ENCODE measurements at places on chromosomes 3 and 15.

GRCh38 chr3:126131881-126132750, 48.2 kb upstream of the SLC41A3 start:
- H3K27ac ChIP-seq: no peak overlapping the region
- H3K36me3 ChIP-seq: no peaks in the 10 kb centered on the region
- no peaks in the 10 kb centered on the region for H3K4me1 ChIP-seq
- H3K4me3 ChIP-seq: no peak overlapping the region
- no peak for DNase-seq

DNA sequence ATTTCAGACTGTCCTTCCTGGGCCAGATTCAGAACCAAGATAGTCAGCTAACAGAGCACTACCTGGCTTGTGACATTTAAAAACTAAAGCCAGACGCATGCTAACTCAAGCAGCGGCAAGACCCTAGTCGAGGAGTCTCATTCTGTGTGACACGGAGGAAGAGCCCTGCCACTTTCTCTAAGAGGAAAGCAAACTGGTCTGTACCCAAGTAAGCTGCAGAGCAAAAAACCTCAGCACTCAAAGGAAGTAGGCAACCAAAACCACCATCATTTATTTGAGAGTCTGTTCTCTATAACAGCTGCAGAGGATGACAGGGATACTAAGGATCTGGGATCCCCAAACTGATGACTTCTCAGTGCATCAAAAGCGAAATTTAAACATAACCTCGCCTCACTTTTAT, 152.1 kb downstream of the OSBPL10 start:
- no peak for DNase-seq
- peaks cover 4% of the 10 kb centered on the region for H3K4me1 ChIP-seq
- H3K36me3 ChIP-seq: no peaks in the 10 kb centered on the region
- H3K27me3 ChIP-seq: peaks cover 6% of the 10 kb centered on the region

GRCh38 chr15:51054535-51054934, 40.2 kb downstream of the TNFAIP8L3 start:
- H3K4me3 ChIP-seq: no peak overlapping the region
- DNase-seq: no peak
- no peak overlapping the region for H3K27ac ChIP-seq
- H3K27me3 ChIP-seq: peaks cover 29% of the 10 kb centered on the region
- H3K4me1 ChIP-seq: no peaks in the 10 kb centered on the region

GRCh38 chr3:186784820-186785494, 1.6 kb downstream of the EIF4A2 start:
- no peaks in the 10 kb centered on the region for H3K27me3 ChIP-seq
- peak overlapping the region; percentile 99 for H3K27ac ChIP-seq
- DNase-seq: no peak
- H3K4me1 ChIP-seq: peaks cover 39% of the 10 kb centered on the region
- H3K36me3 ChIP-seq: peaks cover 69% of the 10 kb centered on the region

DNA sequence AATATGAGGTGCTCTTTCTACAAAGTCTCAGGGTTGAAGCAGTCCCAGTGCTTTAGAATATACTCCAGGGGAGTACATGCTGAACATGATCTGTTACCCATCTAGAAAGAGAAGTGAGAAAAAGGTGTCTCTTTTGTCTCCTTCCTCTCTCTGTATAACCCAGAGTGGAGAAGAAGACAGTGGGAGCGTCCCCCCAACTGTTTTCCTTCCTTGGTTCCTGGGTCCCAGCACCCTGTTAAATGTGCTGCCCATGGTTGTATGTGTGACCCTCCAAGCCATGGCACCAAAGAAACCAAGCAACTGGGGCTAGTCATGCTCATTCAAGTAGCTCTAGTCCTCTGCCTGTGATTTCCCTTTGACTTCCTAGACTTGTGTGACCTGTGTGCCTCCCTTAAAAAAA, 683.7 kb downstream of the TBL1XR1 start:
- H3K27me3 ChIP-seq: no peaks in the 10 kb centered on the region
- H3K4me3 ChIP-seq: no peak overlapping the region
- no peak for DNase-seq
- no peak overlapping the region for H3K27ac ChIP-seq
- no peaks in the 10 kb centered on the region for H3K4me1 ChIP-seq

- no peak for DNase-seq
- H3K27ac ChIP-seq: no peak overlapping the region
- no peaks in the 10 kb centered on the region for H3K27me3 ChIP-seq
- no peaks in the 10 kb centered on the region for H3K36me3 ChIP-seq
- no peak overlapping the region for H3K4me3 ChIP-seq
- H3K4me1 ChIP-seq: peaks cover 6% of the 10 kb centered on the region
These were observed 15.6 kb downstream of the NR1D2 start for GRCh38 chr3:23960649-23961048.

DNA sequence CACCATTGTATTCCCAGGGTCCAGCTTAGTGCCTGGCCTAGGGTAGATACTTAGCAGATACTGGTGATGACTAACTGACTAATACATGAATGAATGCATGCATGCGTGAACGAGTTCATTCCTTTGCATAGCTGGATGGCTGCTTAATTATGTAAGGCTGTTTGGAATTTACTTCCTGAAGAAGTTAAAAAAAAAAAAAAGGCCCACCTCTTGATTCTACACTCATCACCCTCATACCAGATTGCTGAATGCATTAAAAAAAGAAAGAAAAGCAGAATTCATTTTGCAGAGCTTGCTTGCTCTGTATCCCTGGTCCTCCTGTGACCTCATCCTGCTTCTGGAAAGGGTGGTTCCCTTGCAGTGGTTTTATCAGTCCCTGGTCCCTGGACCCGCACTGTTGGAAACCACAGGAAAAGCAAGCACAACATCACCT, 277.6 kb upstream of the CFAP20DC start:
- H3K4me3 ChIP-seq: no peak overlapping the region
- H3K27ac ChIP-seq: no peak overlapping the region
- H3K4me1 ChIP-seq: no peaks in the 10 kb centered on the region
- H3K27me3 ChIP-seq: no peaks in the 10 kb centered on the region

- peak; percentile 55 for DNase-seq
- peaks cover 79% of the 10 kb centered on the region for H3K4me1 ChIP-seq
- H3K4me3 ChIP-seq: peak overlapping the region; percentile 43
- peaks cover 5% of the 10 kb centered on the region for H3K36me3 ChIP-seq
These were observed 32.9 kb upstream of the CYP11A1 start for GRCh38 chr15:74400313-74400860.

GRCh38 chr3:77373619-77374018, 333.7 kb downstream of the ROBO2 start:
- H3K4me1 ChIP-seq: no peaks in the 10 kb centered on the region
- no peaks in the 10 kb centered on the region for H3K36me3 ChIP-seq
- no peak for DNase-seq
- H3K27me3 ChIP-seq: no peaks in the 10 kb centered on the region
- H3K27ac ChIP-seq: no peak overlapping the region
- no peak overlapping the region for H3K4me3 ChIP-seq

- no peaks in the 10 kb centered on the region for H3K27me3 ChIP-seq
- no peak overlapping the region for H3K4me3 ChIP-seq
- no peak for DNase-seq
- H3K4me1 ChIP-seq: no peaks in the 10 kb centered on the region
These were observed 71.4 kb downstream of the TFDP2 start for GRCh38 chr3:142077859-142078500.

DNA sequence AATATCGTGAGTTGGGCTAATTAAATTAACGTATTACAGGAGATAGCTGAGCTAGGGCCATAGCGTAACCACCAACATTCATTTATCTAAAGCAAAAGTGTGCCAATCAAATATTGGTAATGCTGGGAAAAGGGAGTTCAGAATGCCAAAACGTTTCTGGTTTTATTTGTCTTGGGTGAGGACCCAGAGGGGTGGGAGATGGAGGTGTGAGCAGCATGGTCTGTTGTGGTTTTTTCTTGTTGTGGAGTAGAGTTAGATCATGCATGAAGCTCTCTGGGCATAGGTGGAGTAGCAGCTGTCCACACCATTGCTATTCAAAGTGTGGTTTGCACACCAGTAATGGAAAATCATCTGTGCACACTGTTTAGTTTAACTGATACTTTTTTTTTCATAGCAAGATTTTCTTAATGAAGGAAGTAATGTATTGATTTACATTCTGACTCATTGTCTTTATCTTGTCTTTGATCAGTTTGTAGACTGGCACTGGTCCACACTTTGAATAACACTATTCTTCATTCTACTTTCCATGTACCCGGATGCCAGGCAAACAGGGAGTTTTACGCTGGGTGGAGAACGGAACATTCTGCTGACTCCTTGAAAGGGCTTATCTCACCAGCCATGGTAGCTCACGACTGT, 50.8 kb upstream of the CRTC3 start:
- no peak overlapping the region for H3K4me3 ChIP-seq
- peak overlapping the region; percentile 1 for H3K27ac ChIP-seq
- peaks cover 74% of the 10 kb centered on the region for H3K36me3 ChIP-seq
- peaks cover 44% of the 10 kb centered on the region for H3K4me1 ChIP-seq
- no peak for DNase-seq

DNA sequence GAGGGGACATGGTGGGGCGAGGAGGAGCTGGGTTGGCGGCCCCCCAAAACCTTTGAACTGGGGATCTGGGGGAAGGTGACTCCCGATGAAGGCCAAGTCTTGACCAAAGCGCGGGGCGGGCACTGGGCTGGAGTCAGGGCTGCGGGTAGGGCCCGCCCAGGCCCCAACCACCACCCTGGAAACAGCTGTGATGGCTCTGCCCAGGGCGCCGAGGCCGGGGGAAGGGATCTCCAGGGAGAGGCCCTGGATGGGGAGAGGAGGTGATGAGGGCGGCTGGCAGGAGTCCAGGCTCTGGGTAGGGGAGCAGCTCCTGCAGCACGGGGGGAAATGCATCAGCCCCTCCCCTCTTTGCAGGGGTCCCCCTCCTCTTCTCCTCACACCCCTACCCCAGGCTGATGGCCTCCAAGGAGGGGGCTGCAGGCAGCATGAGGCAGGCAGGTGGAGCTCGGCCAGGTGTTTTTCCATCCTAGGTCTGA, 5.9 kb upstream of the C15orf39 start:
- H3K36me3 ChIP-seq: no peaks in the 10 kb centered on the region
- peaks cover 31% of the 10 kb centered on the region for H3K4me1 ChIP-seq
- H3K27ac ChIP-seq: no peak overlapping the region

DNA sequence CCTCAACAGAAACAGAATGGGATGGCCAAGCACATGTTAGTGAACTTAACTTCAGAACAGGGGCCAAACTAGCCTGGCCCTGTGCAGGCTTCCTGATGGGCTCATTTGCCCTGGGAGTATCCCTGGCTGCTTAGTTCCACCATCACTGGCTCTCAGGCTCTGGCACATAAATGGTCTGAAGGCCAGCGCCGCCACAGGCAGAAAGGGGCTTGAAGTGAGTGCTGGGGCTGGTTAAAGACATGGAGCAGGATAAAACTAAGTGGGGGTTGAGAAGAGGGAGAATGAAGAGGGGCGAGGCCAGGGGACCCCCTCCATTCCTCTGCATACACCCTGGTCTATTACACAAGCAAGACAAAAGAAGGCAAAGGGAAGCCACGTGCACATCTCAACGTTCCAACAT, 12.2 kb downstream of the SLCO2A1 start:
- H3K4me3 ChIP-seq: no peak overlapping the region
- no peaks in the 10 kb centered on the region for H3K36me3 ChIP-seq
- no peaks in the 10 kb centered on the region for H3K27me3 ChIP-seq
- no peak for DNase-seq
- no peak overlapping the region for H3K27ac ChIP-seq

- H3K4me3 ChIP-seq: no peak overlapping the region
- H3K36me3 ChIP-seq: no peaks in the 10 kb centered on the region
- peaks cover 19% of the 10 kb centered on the region for H3K4me1 ChIP-seq
- no peaks in the 10 kb centered on the region for H3K27me3 ChIP-seq
These were observed 35.8 kb downstream of the PEAK1 start for GRCh38 chr15:77384086-77384485.

DNA sequence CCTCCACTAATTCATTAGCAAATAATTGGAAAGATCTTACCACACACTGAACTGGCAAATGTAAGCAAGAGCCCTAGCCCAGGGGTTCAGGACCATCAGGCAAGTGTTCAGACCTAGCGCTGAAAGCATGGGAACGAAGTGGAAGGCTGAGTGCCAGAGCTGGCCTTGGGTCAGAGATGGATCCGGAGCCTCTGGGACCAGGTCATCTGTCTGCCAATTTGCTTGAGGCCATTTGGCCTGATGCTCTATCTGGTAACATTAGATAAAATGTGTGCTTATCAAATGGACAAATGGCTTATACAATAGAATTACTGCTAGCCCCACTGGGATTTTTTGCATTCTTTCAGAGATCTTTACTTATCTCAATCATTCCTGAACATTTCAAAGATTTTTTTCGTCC, 1.4 kb upstream of the TMC3 start:
- H3K27ac ChIP-seq: no peak overlapping the region
- H3K4me1 ChIP-seq: peaks cover under 1% of the 10 kb centered on the region
- no peak overlapping the region for H3K4me3 ChIP-seq
- peaks cover 14% of the 10 kb centered on the region for H3K27me3 ChIP-seq

DNA sequence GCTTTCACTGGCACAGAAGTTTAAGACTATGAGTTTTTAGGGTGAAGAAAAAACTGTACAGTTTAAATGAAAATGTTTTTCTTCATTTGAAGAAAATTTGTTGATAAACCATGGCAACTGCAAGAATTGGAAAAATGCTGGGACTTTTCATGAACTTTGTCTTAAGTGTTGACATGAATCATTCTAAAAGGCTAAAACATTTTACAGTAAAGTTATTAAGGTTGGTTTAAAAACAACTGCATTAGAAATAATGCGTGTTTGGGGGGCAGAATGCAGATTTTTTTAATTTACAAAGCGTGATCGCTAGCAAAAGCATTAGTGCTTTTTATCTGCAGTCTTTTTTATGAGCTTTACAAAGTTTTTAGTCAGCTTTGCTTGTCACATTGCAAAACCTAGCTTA, 601.9 kb upstream of the TGFBR2 start:
- H3K27me3 ChIP-seq: no peaks in the 10 kb centered on the region
- no peak overlapping the region for H3K27ac ChIP-seq
- no peak overlapping the region for H3K4me3 ChIP-seq
- DNase-seq: no peak
- peaks cover 4% of the 10 kb centered on the region for H3K4me1 ChIP-seq
- H3K36me3 ChIP-seq: no peaks in the 10 kb centered on the region

Data from activated T-helper 2 cell treated with anti-CD3 and anti-CD28 coated beads, Interferon-gamma antibody, Interleukin-2, Interleukin-4, amounts not matched to agents 10 μg/mL and 5 μg/mL and 100 μg/mL, durations not matched to agents 14 hours and 24 hours and 36 hours (primary cell).